MCF 10A (cell line): ENCODE measurements at places on chromosomes 13 and 19. TPM values are rescaled to one million over a fixed set of nuclear protein-coding genes. Genes with fewer than 3 reads are reported as not detected.
A peak's percentile ranks its signal among the peaks of the same experiment; 100 is the strongest.

Gene IZUMO4
- total RNA-seq = 3.1 and 5.3 TPM in 2 replicates

DNA sequence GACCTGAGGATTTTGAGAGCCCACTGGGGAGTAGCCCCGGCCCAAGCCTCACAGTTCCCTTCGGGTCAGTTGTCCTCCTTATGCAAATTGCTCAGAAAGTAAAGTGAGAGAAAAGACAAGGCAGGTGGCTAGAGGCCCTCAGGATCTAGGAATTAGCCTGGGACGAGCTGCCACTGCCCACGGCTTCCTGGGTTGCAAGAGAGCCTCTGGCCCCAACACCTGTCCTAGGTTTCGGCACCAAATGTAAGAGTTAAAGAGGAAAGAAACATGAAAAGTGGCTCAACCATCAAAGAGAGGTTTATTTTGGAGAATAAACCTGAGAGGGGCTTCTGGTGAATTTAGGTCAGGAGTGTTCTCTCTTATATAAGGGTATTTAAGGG is 25.6 kb downstream of the TMEM255B start:
- DNase-seq = no peak
- peak overlapping the region; percentile 6 for H3K4me3 ChIP-seq
- H3K27me3 ChIP-seq = no peaks in the 10 kb centered on the region
- peak overlapping the region; percentile 86 for H3K27ac ChIP-seq

GRCh38 chr13:46520166-46520565 is 32.8 kb upstream of the LRCH1 start:
- no peak for DNase-seq
- H3K4me3 ChIP-seq = no peak overlapping the region
- no peaks in the 10 kb centered on the region for H3K36me3 ChIP-seq
- peaks cover 65% of the 10 kb centered on the region for H3K27me3 ChIP-seq
- H3K27ac ChIP-seq = no peak overlapping the region

DNA sequence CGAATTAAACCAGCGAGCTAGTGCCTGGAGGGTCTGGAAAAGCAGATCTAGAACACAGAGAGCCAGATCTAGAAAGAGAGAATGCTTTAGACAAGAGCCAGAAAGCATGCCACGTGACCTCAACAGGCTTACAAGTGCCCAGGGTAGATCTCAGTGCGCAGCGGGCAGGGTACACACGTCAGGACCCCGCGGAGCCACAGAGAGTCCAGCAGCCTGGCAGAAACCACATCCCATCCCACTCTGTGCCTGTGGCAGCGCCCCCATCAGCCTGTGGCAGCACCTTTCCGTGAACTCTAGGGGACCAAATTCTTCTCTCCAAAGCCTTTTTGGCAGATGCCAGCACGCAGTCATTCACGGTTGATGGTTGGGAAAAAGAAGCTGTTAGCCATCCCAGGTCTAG is 5.9 kb downstream of the ARHGEF1 start:
- H3K27ac ChIP-seq = no peak overlapping the region
- peaks cover 23% of the 10 kb centered on the region for H3K4me1 ChIP-seq
- H3K27me3 ChIP-seq = no peaks in the 10 kb centered on the region
- no peak for DNase-seq

DNA sequence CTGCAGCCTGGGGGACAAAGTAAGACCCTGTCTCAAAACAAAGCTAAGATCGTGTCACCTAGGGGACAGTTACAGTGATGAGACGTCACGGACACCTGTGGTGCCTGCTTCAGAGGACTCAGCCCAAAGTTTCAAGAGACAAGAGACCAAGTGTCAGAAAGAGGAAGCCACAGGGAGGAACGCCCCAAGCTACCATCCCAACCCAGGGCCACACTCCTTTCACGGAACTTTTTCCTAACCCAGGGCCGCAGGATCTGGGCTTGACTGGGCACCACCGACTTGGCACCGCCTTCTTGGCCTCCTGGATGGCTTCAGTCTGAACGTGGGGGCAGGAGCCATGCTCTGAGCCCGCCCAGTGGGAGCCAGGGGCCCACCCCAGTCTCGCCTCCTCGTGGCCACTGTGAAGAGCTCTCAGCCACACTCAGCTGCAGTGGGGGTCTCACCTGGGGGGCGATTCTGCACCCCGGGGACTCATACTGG is 8.5 kb downstream of the MOB3A start:
- no peak for DNase-seq
- H3K36me3 ChIP-seq = peaks cover 24% of the 10 kb centered on the region
- H3K4me1 ChIP-seq = peaks cover 42% of the 10 kb centered on the region

DNA sequence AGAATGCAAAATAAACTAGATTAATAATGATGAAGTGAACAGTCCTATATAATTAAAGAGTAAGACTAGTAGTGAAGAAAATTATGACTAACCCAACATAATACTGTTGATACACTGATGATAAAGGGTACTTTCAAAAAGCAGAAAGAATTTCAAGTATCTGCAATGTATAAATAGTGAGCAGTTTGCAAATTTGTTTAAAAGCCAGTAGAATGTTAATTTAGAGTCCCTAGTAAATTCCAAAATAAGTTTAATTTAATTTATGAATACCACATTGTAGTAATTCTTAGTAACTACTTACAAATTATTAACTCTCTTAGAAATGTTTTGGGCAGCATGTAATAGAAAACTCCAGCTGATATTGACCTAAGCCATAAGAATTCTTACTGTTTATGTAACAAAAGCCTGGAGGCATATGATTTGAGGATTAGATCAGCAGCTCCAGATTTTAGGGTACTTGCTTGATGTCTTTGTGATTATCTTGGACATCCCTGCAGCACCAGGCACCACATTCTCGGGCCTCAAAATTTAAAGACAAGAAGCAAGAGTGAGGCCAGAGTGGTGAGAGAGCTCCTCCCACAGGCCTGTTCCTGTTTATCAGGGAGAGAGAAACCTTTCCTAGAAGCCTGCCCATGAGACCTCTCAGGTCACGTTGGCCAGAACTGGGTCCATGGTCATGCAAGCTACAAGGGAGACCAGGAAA is 67.6 kb upstream of the TDRD3 start:
- H3K27me3 ChIP-seq = peaks cover 29% of the 10 kb centered on the region
- H3K27ac ChIP-seq = no peak overlapping the region
- no peaks in the 10 kb centered on the region for H3K36me3 ChIP-seq
- H3K4me3 ChIP-seq = no peak overlapping the region

Gene ZNF433
- total RNA-seq = 1.3 and 1.6 TPM in 2 replicates

Gene GJB6
- not detected in 2 replicates for total RNA-seq

Gene RNF225
- 0.63 and 0.98 TPM in 2 replicates for total RNA-seq

Gene MIA
- 0.70 TPM in 1 of 2 replicates, not detected in the other for total RNA-seq

DNA sequence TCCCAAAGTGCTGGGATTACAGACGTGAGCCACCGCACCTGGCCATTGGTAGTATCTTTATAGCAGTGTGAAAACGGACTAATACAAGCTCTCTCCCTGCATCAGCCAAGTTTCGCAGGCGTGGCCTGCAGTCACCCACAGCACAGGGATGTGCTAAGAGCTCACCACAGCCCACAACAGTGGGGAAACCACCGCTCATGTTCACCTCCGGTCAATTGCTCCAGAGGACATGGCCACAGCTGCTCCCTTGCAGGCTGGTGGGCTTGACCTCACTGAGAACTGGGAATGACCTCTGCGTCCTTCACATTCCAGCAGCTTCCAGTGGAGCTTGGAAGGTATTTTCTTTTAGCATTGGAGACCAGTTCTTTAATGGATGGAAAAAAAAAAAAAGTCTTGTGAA is 156.4 kb downstream of the KCTD15 start:
- no peak for DNase-seq
- H3K27ac ChIP-seq = no peak overlapping the region
- H3K36me3 ChIP-seq = no peaks in the 10 kb centered on the region
- no peaks in the 10 kb centered on the region for H3K4me1 ChIP-seq

- no peak for DNase-seq
- H3K4me3 ChIP-seq = no peak overlapping the region
- peaks cover 39% of the 10 kb centered on the region for H3K36me3 ChIP-seq
- no peaks in the 10 kb centered on the region for H3K4me1 ChIP-seq
- no peak overlapping the region for H3K27ac ChIP-seq
- H3K27me3 ChIP-seq = no peaks in the 10 kb centered on the region
These were observed 7.2 kb downstream of the PNPLA6 start for GRCh38 chr19:7542556-7543348.

GRCh38 chr13:113630296-113630695 is 27.7 kb downstream of the ATP4B start:
- no peak overlapping the region for H3K27ac ChIP-seq
- H3K27me3 ChIP-seq = no peaks in the 10 kb centered on the region
- H3K4me3 ChIP-seq = no peak overlapping the region

Gene SLITRK1
- not detected in 2 replicates for total RNA-seq

DNA sequence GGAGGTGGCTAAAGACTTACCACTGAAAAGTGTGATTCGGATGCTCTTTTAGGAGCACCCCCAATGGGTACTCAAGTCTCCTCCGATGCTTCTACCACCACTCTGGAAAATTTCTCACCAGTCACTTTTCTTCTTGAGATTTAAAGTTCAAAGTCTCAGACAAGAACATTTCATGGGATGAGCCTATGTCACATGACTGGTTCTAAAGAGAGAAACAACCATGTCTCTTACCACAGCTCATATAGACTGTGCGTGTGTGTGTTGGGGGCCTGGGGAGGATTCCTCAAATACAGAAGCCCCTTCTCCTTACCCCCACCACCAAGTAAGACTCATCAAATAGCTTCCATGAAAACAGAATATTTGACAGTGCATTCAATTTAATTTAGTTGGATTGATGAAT is 181.7 kb upstream of the MIR17HG start:
- H3K4me3 ChIP-seq = no peak overlapping the region
- H3K4me1 ChIP-seq = no peaks in the 10 kb centered on the region
- H3K27me3 ChIP-seq = peaks cover 95% of the 10 kb centered on the region

Gene RAB8A
- total RNA-seq = 41.6 and 50.1 TPM in 2 replicates

- no peak overlapping the region for H3K4me3 ChIP-seq
- H3K27me3 ChIP-seq = peaks cover 50% of the 10 kb centered on the region
- H3K36me3 ChIP-seq = no peaks in the 10 kb centered on the region
- DNase-seq = no peak
- H3K27ac ChIP-seq = no peak overlapping the region
These were observed 48.4 kb upstream of the ZNRF4 start for GRCh38 chr19:5406816-5407215.

DNA sequence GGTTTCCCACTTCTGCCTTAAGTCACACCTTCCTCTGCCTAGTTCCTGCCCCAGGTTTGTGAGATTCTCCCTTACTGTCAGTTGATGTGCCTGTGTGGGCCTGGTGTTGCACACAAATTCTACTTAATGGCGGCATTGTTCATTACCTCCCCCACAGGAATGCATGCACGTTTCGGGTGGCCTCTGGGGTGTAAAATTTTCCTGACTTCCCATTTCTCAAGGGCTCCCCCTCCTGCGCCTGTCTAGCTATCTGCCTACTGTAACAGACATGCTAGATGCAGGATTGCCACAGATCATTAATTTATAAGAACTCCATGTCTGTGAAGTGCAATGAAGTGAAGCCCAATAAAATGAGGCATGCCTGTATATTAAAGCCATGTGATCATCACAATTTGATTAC is 1466.3 kb downstream of the PCDH9 start:
- no peak overlapping the region for H3K4me3 ChIP-seq
- H3K27ac ChIP-seq = no peak overlapping the region
- H3K4me1 ChIP-seq = no peaks in the 10 kb centered on the region
- H3K27me3 ChIP-seq = no peaks in the 10 kb centered on the region
- no peaks in the 10 kb centered on the region for H3K36me3 ChIP-seq
- DNase-seq = no peak

DNA sequence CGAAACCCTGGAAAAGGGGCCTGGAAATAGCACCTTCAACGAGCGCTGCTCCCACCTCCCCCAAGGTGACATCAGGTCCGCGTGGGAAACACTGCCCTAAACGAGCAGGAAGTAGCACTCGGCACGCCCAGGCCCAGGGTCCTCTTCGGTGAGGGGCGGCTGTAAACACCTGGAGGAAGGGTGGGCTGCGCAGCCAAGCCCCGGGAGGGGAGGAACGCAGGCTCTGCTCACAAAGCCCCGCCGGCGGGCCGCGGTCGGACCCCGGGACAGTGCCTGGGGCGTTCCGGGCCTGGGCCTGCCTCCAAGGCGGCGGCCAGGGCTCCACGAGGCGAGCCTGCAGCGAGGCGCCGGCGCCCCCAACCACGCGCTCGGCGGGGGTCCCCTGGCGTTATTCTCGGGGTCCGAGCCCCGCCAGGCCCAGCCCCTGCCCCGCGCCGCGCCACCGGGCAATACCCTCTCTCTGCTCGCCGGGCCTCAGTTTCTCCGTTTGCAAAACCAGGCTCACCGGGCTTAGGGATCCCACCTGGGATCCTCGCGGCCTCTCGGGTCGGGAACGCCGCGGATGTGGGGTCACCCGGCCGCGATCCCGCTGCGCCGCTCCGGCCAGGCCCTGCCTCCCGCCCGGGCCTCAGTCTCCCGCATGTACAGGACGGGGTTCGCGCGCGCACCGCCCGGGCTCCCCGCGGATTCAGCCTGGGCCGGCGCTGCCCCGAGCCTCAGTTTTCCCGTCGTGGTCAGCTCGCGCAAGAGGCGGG is 630 bp downstream of the RNF126 start:
- H3K36me3 ChIP-seq = peaks cover 7% of the 10 kb centered on the region
- no peaks in the 10 kb centered on the region for H3K27me3 ChIP-seq
- peak overlapping the region; percentile 88 for H3K27ac ChIP-seq
- peak overlapping the region; percentile 87 for H3K4me3 ChIP-seq

GRCh38 chr13:48156466-48156865 is 61.6 kb upstream of the MED4 start:
- no peak overlapping the region for H3K4me3 ChIP-seq
- H3K4me1 ChIP-seq = peaks cover 47% of the 10 kb centered on the region
- DNase-seq = peak; percentile 69

DNA sequence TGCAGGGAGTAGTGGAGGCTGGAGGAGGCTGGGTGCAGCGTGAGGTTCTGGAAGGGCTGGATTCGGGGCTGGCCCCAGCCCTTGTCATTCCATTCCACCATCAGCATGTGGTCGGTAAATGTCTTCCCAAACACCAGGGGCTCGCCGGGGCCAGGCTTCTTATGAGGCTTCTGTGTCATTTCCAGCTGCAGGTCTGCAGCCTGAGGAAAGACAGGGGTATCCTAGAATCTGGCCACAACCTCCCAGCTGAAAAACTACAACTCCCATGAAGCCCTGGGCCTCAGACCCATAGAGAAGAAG is 4.4 kb downstream of the BCAT2 start:
- peaks cover 26% of the 10 kb centered on the region for H3K4me1 ChIP-seq
- H3K4me3 ChIP-seq = no peak overlapping the region
- peaks cover 24% of the 10 kb centered on the region for H3K36me3 ChIP-seq
- H3K27ac ChIP-seq = no peak overlapping the region
- no peak for DNase-seq

Gene CSNK1G2
- 48.5 and 54.4 TPM in 2 replicates for total RNA-seq

- peak; percentile 28 for DNase-seq
- no peaks in the 10 kb centered on the region for H3K27me3 ChIP-seq
- H3K4me1 ChIP-seq = peaks cover 13% of the 10 kb centered on the region
- H3K27ac ChIP-seq = peak overlapping the region; percentile 83
- H3K4me3 ChIP-seq = peak overlapping the region; percentile 89
These were observed 800 bp downstream of the ELL start for GRCh38 chr19:18520848-18521691.

- no peaks in the 10 kb centered on the region for H3K4me1 ChIP-seq
- no peak overlapping the region for H3K4me3 ChIP-seq
- H3K27ac ChIP-seq = no peak overlapping the region
- H3K36me3 ChIP-seq = no peaks in the 10 kb centered on the region
These were observed 10.5 kb downstream of the C13orf46 start for GRCh38 chr13:113963376-113963775.

GRCh38 chr13:98791611-98792010 is 39.1 kb upstream of the SLC15A1 start:
- no peak overlapping the region for H3K4me3 ChIP-seq
- peaks cover 36% of the 10 kb centered on the region for H3K36me3 ChIP-seq
- peaks cover 13% of the 10 kb centered on the region for H3K27me3 ChIP-seq
- peaks cover 5% of the 10 kb centered on the region for H3K4me1 ChIP-seq
- H3K27ac ChIP-seq = no peak overlapping the region
- no peak for DNase-seq

Gene ATP7B
- total RNA-seq = 3.2 and 5.3 TPM in 2 replicates
